ENCODE measurements at places on chromosomes 1 and 21.

GRCh38 chr1:20500716-20501115 lies 7.2 kb downstream of the MUL1 start:
- DNase-seq, result no peak

DNA sequence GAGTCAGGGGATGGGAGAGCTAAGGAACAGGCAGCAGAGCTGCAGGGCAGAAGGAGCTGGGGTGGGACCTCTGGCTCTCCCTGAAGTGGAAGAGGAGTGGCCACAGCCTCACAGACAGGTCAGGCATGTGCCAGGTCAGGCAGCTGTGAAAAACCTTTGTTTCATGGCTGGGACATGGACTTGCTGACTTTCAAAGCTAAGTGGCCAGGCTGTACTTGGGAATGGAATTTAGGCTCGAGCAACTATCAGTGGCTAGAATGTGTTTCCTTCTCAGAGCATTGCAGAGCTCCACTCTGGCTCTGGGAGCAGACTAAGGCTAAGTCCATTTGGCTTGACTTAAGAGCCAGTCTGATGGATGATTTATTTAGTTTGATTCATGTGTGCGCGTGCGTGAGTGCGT lies 385.1 kb downstream of the LMX1A start:
- DNase-seq, result no peak

- DNase-seq, result no peak
Observed at GRCh38 chr1:204288021-204288588, 71.6 kb downstream of the PLEKHA6 start.

GRCh38 chr1:33418811-33419210 lies 12.1 kb downstream of the PHC2 start:
- no peak for DNase-seq

GRCh38 chr1:170068923-170069322 lies 5.6 kb downstream of the KIFAP3 start:
- DNase-seq, result no peak

All from stimulated activated CD4-positive, alpha-beta T cell treated with anti-CD3 and anti-CD28 coated beads, Interleukin-15, amount 100 ng/mL, for 1 hour (primary cell).